Hippocampal formation (tissue), 2 donors: ENCODE measurements at places on chromosomes 6 and 20.
A peak's percentile ranks its signal among the peaks of the same experiment; 100 is the strongest.

- no peak for DNase-seq
Observed at GRCh38 chr6:25404091-25404490, 124.9 kb downstream of the CARMIL1 start.

- DNase-seq = no peak
Observed at GRCh38 chr6:170165085-170165470, 125.8 kb downstream of the DLL1 start.

DNA sequence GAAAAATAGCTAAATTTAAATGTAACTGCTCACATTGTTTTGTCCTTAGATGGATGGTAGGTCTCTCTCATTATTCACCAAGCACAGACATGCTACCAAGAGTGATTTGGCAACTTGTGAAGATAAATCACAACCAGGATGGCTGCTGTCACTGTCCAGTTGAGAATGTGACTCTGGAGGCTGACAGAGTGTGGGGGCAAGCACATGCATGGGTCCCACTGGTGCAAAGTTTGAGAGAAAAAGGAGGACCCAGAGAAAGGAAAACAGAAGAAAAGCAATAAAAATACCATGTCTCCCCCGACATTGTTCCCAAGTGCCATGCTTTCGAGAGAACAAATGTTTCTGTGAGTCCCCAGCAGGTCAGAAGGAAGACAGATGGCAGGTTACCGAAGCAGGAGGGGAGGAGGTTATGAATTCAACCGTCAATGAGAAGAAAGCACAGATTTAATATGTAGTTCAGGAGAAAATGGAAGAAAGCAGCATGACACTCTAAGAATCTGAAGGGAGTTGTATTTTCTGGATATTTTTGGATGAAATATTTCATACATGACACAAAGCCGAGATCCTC, 73.0 kb upstream of the TSHZ2 start:
- DNase-seq = no peak

GRCh38 chr6:23413327-23414050, 712.5 kb upstream of the NRSN1 start:
- no peak for DNase-seq

GRCh38 chr6:139877828-139878405, 503.5 kb upstream of the CITED2 start:
- no peak for DNase-seq

- DNase-seq = no peak
Observed at GRCh38 chr6:1079525-1079924, 232.4 kb upstream of the FOXQ1 start.

DNA sequence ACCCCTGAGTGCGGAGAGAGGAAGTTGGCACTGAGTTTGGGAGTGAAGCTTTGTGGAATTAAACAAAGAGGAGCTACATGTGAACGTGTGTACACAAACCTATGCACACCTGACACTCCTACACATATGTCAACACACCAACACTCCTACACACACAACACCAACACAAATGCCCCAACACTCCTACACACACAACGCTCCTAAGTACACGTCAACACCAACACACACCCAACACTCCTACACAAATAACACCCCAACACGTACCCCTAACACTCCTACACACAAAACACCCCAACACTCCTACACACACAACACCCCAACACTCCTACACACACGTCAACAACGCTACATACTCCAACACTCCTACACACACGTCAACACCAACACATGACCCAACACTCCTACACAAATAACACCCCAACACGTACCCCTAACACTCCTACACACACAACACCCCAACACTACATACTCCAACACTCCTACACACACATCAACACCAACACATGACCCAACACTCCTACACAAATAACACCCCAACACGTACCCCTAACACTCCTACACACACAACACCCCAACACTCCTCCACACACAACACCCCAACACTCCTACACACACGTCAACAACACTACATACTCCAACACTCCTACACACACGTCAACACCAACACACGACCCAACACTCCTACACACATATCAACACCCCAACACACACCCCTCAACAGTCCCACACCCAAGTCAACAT, 40.1 kb upstream of the ZBP1 start:
- DNase-seq = no peak

DNA sequence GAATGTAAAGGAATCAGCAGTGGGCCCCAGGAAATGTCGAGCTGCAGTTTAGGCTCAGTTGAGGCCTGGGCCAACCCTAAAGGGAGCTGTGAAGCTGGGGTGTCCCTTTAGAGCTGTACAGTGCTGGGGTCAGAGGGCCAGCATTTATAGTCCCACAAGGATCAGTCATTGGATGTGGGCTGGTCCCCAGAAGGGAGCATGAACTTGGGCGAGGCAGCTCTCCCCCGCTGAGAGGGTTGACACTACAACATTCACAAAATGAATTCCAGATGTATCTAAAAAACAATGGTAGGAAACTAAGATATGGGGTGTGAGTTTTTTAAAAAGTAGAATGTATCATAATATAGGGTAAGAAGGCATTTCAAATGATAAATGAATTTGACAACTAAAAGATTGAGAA, 29.7 kb upstream of the TMX4 start:
- DNase-seq = no peak

- DNase-seq = no peak
Observed at GRCh38 chr6:61586934-61587537, 699.0 kb downstream of the KHDRBS2 start.

- no peak for DNase-seq
Observed at GRCh38 chr20:61935926-61936700, 129.6 kb downstream of the TAF4 start.

GRCh38 chr20:19916531-19917485, 100.4 kb upstream of the NAA20 start:
- no peak for DNase-seq

DNA sequence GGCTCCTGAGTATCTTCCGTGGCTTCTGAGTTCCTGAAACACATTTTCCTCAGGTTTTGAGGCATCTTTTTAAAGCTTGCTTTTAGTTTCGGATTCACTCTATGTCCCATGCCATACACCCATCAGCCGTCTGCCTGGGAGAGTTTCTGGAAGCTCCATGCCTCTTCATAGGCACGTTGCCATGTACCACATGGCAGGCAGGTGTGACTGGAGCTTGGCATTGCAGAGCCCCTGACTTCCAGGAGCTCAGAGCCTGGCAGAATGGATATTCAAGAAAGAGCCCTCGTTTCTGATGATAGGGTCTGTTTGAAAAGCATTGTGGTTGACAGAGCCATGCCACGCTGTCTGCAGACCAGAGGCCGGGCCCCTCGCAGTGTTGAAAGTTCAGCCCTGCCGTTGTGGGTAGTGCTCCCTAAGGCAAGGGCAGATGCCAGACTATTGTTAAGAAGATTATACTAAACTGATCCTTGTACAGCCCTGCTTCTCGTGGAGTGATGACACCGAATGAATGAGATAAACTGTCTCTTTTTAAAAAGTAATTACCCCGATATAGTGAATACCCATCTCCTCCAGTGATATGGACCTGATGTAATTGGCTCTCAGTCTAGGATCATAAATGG, 100.0 kb downstream of the RPP40 start:
- DNase-seq = no peak

GRCh38 chr6:108252055-108252454, 8.8 kb downstream of the SNX3 start:
- no peak for DNase-seq

DNA sequence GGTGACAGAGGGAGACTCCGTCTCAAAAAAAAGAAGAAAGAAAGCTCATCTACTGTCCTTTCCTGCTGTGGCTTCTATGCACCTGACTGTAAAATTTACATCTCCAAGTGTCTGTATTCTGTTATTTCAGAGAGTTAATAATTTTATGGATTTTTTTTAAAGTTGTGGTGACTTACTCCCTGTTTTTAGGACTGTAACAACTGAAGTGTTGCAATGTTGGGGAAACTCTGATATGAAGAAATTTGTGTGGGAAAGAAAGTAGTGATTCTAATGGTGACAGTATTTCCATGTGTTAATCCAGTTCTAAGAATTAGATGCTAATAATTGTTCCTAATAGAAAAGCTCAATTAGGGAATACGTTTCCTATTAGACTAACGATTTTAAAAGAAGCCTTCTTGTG, 27.4 kb downstream of the STX11 start:
- no peak for DNase-seq

DNA sequence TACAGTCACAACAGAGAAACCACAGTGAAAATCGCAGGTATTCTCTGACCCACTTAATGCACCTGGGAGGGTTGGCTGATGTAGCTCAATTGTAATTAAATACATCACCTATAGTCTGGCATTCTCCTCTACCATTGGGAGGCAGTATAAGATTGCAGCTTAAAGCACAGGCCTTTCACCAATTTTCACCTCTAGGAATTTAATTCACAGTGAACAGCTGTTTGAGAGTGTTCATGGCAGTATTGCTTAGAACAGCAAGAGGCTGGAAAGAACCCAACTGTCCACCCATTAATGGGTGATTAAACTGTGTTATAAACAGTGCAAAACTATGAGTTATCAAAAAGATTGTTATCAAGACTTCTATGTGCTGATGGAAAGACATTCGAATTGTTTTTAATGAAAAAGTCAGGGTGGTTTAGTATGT, 2.0 kb downstream of the EDEM2 start:
- peak; percentile 14 for DNase-seq

DNA sequence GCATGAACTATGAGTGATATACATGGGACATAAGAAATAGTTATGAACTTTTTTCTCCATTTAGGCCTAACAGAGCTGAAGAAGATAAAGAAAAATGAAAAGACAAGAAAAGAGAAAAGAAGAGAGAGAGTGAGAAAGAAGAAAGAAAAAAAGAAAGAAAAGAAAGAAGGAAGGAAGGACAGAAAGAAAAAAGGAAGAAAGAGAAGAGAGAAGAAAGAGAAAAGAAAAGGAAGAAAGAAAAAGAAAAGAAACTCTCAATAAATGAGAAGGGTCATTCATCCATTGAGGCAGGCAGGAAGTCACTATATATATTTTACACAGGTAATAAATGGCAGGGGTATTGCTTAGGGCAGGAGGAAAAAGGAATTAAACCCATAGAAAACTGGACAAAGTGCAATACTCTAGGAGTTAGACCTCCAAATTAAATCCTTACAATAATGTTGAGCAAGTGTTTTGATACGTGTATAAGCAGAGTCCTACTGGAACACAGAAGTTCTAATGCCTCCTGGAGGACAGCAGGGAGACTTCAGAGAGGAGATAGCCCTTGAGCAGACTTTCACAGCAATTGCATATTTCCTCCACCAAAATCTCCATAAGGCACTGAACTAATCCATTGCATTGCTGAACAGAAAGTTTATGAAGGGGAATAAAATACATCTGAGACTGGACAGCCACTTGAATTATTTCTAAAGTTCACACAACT, 86.4 kb upstream of the TENT5A start:
- DNase-seq = no peak

DNA sequence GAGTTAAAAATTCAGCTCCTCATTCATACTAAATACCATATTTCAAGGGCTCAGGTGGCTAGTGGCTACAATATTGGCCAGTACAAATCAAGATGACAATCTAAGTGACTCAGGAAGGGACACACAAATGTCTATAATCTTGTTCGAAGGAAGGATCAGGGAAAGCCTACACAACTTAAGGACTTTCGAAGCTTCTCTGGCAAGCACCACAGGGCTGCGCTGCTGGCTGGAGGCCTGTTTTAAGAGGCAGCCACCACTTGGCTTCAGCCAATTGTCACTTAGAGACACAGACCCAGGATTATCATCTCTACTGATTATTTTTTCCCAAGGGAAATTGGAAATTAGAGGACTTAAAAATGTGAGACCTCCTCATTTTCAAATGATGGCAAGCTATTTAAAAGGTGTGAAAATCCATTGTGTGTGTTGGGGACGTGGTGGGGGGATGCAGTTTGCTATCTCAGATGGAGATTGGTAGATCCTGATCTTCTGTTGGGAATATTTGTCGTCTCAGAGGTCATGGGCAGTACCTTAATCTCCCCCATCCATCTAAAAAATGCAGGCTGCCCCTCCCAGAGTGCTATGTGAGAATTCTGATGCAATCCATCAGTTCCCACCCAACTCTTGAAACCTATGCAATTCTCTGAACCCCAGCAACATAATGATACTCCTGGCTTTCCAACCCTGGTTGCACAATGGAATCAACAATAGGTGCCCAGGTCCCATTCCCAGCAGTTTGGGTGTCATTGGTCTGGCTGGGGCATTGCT, 11.3 kb downstream of the ARHGAP40 start:
- DNase-seq = no peak

GRCh38 chr6:47404435-47404834, 73.2 kb upstream of the CD2AP start:
- no peak for DNase-seq

- DNase-seq = no peak
Observed at GRCh38 chr6:99306341-99306740, 43.1 kb downstream of the FAXC start.

DNA sequence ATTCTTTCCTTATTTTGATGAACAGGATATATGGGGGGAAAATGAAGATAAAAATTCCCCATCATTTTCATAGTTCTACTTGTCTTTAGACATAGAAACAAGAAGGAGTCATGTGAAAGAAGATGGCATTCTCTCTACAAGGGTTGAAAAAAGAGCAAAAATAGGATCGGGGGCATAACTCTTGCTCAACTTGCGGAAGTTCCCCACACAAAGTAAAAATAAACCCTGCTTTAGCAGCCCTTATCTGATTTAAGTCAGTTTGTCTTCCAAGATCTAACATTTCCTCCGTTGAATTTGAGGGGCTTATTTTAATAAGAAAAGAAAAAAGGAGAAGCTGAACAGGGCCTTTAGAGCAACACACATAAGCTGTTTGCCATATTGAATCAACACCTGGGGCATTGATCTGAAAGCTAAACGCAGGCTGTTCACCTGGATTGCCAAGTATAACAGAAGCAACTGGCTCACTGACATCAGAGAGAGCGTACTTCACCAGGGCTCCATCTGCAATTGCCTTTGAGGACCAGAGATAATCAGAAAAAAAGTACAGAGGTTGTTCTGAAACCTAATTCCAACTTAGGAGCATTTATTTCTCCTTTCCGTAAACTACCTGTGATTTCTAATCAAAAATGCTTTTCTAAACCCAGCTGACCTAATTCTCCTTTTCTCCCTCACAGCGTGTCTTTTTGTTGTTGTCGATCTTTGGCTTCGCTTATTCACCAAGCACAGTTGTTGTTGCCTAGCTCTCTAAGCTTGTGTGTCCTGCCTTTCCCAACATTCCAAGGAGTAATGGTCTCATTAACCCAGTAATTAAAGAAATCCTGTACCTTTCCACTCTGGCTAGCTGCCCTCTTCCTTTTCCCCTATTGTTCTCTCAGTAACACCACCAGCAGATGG, 568.0 kb downstream of the KIF16B start:
- DNase-seq = no peak
